ENCODE measurements at places on chromosomes 2 and 18.

DNA sequence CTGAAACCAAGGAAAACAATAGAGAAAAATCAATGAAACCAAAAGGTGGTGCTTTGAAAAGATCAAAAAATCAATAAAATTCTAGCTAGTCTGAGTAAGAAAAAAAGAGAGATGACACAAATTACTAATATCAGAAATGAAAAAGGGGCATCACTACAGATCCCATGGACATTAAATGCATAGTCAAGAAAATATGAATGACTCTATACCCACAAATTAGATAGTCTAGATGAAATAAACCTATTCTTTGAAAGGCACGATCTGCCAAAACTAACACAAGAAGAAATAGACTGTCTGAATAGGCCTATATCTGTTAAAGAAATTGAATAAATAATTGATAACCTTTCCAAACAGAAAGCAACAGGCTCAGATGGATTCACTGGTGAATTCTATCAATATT lies 15.2 kb upstream of the DSG3 start:
- DNase-seq: no peak

- DNase-seq: no peak
Measured at GRCh38 chr18:21218862-21219261, 23.2 kb upstream of the GREB1L start.

GRCh38 chr18:25111377-25112288 lies 240.3 kb downstream of the ZNF521 start:
- no peak for DNase-seq

DNA sequence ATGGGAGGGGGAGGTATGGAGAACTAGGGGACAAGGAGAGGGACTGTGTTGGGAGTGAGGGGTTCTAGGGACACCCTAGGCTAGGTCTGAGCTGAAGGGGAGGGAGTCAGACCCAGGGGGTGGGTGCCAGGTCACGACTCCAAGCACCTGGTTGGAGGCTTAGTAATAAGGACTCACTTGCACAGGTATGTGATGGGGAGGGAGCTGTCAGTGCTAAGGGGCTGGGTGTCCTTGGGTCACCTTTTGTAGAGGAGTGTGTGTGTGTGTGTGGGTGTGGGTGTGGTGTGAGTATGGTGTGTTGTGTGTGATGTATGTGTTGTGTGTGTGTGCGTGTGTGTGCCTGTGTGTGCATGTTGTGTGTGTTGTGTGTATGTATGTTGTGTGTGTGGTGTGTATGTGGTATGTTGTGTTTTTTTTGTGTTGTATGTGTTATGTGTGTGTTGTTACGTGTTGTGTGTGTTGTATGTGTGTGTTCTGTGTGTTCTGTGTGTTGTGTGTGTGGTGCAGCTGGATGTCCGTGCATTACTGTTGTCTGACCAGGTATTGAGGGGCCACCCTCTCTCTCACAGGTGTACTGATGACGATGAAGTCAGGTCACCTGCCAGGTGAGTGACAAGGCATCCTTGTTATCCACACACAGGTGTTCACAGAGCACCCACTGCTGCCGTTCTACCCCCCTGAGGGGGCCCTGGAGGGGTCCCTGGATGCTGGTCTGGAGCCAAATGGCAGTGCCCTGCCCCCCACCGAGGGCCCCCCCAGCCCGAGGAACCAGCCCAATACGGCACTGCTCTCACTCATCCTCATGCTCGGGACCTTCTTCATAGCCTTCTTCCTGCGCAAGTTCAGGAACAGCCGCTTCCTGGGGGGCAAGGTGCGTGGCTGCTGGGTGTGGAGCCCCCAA lies 9.8 kb downstream of the SLC4A3 start:
- no peak for DNase-seq

GRCh38 chr18:28091197-28091596 lies 85.7 kb downstream of the CDH2 start:
- DNase-seq: no peak

GRCh38 chr2:233707940-233708644 lies 4.6 kb upstream of the UGT1A5 start:
- DNase-seq: no peak

DNA sequence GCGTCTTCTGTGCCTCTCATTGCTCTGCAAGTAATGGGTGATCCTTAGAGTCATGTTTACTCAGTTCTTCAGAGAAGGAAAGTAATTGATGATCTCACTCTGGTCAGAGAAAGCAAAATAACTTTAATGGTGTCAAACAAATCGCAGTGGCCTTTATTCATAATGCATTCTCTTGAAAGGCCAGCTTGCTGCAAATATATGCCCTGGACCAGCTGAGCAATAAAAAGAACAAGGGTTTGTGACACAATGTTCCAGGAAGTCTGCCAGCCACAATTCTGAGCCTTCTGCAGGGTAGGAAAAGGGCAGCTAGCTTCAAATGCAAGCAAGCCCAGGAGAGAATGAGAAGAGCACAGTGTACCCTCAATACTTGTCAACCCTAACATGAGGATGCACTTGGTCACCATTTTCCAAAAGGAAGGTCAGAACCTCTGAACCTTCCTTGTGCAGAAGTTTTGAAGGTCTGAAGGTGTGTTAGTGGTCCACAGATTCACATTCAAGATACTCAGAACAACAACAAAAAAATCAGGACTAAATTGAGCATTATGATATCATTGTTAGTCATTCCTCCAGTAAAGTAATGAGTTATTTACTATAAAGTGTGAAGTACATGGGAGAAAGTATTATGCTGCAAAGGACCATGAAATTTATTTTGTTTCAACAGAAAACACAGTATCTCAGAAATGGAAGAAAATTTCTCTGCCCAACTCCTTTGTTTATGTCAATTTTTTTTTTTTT lies 355.6 kb downstream of the PAX3 start:
- DNase-seq: no peak

GRCh38 chr2:109260886-109261700 lies 132.1 kb downstream of the SH3RF3 start:
- DNase-seq: no peak

DNA sequence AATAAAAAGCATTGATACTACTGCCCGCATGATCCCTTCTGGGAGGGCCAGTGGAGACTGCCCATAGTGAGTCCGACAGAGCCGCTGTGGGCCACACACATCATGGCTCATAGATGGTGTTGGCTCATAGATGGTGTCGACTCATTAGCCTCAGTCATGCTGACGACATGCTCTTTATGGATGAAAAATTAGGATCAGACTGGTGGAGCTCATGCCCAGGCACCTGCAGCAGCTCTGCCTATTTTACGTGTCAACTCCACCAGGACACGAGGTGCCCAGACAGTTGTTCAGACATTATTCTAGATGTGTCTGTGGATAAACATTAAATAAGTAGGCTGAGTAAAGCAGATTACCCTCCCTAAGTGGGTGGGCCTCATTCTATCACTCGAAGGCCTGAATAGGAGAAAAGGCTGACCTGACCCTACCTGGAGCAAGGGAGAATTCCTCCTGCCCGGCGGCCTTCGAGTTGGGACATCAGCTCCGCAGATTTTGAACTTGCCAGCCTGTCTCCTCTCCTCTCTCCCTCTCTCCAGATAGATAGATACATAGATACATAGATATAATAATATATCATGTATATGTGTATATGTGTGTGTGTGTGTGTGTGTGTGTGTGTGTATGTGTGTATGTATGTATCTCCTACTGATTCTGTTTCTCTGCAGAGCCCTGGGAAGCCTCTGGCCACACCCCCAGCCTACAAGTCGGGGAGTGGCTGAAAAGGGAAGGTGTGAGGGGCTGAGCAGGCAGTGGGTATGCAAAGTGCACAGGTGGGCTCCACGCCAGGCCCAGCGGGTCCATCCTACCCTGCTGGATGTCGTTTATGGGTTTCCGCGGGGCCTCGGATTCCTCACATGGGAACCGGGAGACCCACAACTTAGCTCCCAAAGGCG lies 13.6 kb upstream of the TEX51 start:
- no peak for DNase-seq

GRCh38 chr2:75954761-75955160 lies 244.0 kb upstream of the GCFC2 start:
- DNase-seq: no peak

DNA sequence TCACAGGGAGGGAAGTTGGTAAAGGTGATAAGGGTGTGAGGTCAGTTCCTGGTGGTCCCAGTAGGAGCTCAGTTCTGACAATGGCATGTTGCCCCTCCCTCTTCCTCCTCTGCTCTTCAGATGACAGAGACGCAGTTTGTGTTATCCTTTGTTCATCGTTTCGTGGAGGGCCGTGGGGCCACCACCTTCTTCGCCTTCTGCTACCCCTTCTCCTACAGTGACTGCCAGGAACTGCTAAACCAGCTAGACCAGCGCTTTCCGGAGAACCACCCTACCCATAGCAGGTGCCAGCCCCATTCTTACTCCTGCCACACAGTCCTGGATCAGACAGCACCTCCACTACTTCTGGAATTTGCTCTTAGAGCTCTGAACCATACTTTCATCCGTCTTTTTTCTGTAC lies 2.3 kb downstream of the AGBL5 start:
- no peak for DNase-seq

DNA sequence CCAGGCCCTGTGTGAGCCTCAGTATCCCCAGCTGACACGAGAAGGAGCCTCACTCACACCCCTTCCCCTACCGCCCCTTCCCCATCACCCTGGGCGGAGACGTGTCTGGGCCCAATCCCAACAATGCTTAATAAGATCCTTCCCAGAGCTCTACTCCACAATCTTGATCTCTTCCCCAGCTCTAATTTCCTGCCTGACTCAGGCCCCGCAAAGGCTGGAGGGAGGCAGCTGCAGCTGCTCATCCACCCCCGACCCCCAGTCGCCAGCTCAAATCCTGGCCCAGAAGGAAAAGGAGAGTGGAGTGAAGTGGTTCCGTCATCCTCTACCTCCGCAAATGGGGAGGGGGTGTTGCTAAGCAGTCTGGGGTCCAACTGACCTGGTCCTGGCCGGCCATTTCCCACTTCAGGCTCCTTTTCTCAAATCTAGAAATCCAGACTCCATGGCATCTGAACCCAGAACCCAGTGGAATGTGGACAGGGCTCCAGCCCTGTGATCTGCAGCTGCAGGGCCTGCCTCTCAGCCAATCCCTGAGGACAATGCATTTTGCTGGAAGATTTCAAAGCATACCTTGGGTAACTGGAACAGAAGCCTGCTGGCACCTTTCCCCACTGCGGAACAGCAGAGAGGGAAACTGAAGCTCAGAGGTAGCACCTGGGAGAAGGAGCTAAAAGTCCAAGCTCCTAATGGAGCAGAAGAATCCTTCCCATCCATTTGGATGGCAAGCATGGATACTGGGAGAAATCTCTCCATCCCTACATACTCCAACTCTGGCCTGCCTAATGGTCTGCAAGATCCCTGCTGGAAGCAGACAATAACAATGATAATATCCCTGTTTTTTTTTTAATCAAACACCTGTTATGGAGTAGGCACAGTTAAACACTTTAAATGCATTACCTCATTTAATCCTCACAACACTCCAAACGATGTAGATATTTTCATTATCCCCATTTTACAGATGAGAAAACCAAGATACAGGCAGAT lies 5.6 kb upstream of the TNS1 start:
- no peak for DNase-seq

- no peak for DNase-seq
Measured at GRCh38 chr2:133477616-133477990, 90.7 kb downstream of the NCKAP5 start.

DNA sequence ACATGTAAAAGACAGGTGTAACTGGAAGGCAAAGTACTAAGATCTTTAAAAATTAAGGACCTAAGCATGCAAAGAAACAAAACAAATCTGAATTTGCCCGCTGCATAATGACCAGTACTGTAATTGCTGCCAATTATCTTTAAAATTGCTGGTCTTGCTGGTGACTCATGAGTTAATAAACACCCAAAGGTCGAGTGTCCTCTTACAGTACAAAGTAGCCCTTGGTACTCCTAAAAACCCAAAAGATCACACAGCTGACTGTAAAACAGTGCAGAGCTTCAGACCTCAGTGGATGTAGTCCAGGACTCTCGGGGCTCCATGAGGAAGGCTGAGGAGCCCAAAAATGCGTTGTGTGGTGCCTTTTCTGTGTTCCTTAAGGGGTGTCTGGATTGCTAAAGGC lies 308.7 kb downstream of the CNTNAP5 start:
- no peak for DNase-seq

DNA sequence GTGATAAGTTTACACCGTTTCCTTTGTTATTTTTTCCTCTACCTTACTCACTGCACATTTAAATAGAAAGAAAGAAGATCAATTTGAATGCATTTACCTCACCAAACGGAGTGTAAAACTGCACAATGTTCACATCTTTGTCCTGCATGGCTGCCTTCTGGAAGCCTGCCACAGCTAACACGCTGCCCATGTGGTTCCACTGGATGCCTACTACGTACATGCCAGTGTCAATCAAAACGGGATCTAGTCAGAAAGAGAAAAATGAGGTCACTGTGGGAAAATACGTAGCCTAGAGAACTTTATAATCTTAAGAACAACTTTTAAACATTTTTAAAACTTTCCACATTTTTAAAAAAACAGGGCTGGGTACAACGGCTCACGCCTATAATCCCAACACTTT lies 16.4 kb downstream of the WDR35 start:
- no peak for DNase-seq

DNA sequence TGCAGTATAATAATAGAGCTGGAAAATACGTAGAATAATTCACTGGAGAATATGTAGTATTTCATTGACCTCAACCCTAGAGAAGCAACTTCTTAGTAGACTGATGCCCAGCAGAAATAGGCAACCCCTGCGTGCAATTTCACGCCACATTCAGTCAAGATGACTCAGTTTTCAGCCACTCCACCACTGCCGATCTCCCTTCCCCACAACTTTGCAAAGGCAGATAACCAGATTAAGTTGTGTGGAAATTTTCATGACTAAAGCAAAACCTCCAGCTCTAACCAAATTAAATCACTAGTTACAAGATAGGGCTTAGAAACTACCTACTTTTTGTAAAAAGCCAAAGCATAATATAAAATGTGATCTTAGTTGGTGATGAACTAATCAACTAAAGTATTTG lies 63.3 kb upstream of the STK17B start:
- DNase-seq: no peak

DNA sequence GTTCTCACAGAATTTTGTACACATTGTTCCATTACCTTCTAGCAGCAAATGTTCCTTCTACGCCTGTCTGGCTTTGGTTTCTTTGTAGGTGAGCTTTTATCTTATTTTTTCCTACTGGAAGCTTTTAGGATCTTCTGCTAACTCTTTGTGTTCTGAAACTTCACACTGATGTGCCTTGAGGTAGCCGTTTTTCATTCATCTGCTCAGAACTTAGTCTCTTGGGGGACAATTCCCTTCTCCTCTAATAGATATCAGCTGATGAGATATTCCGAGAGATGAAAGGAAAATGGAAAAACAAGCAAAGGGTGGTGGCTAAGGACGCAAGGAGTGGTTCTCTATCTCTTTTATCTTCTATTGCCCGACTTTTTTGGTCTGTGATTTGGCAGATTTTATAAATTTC lies 27.8 kb upstream of the LPIN1 start:
- no peak for DNase-seq

GRCh38 chr2:95317665-95318425 lies 20.7 kb downstream of the KCNIP3 start:
- DNase-seq: no peak

- DNase-seq: no peak
Measured at GRCh38 chr2:174554529-174555150, 43.0 kb downstream of the WIPF1 start.

GRCh38 chr18:49166327-49166726 lies 215.6 kb upstream of the SMAD7 start:
- DNase-seq: no peak
